ENCODE measurements at places on chromosomes 11 and 22.

GRCh38 chr22:35114131-35114980 is 48.4 kb downstream of the ISX start:
- no peak for DNase-seq

- DNase-seq: no peak
Observed at GRCh38 chr22:29951791-29952413, 68.9 kb downstream of the MTMR3 start.

DNA sequence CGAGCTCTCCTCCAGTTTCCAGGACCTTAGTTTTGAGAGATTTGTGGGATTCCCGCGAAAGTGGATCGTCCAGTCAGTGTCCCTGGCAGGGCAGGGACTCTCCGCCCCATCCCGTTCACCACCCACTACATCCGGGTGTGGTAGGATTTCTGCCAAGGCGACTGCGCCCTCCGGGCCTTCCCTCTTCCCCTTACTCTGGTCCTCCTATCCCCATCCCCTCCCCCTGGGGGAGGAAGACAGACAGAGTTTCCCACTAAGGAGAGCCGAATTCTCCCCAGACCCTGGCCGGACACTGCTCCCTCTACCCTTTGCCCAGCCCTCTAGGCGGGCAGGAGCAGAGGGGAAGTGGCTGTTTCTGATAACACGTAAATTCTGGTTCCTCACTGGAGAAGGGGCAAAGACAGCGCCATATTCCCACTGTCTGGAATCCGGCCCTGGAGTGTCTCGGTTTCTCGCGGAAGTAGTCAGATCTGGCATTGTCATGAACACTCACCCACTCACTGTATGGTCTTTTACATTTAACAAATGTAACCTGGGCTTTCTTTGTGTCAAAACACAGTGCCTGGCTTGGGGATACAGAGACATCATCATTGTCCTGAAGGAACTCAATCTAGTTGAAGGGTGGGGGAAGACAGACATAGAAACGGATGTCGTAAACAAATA is 1.1 kb upstream of the NECTIN1 start:
- peak; percentile 73 for DNase-seq

GRCh38 chr11:2582946-2583604 is 116.7 kb downstream of the KCNQ1OT1 start:
- DNase-seq: no peak

GRCh38 chr11:60912851-60913528 is 968 bp upstream of the TMEM109 start:
- no peak for DNase-seq

- DNase-seq: peak; percentile 60
Observed at GRCh38 chr11:69364921-69365320, 71.0 kb downstream of the MYEOV start.

DNA sequence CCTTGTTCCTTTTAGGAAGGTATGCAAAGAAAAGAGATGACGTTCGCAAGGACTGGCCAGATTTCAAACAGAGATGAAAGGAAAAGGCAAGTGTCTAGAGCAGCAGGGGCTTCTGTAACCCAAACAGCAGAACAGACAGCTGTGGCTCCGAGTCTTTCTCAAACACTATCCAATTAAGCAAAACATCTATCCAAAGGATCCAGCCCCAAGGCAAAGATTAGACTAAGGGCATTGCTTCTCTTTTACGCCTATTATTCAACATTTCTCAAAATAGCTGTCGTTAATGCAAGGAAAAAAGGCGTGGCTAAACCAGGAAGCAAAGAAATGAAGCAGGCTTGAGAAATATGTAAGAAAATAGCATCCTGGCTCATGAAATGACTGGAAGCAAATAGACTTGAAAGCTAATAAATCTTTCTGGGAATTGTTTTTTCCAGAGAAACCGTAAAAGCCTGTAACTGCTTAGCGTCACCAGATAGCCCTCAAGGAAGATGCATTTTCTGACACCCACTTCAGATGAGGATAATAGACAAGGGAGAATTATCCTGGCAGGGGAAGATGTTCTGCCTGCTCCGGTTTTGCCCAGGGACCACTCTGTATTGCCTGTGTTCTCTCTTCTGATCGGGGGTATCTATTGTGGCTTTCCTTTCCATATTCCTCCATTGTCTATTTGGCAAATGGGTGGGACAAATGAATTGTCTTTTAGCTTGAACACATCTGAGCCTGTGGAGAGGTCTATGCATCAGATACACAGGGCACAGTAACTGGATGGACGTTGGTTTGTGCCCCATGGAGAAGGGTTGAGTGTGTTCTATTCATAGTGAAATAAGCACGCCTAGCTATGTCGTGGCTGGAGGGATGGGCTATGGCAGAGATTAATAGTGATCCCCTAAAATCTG is 20.2 kb downstream of the C11orf96 start:
- no peak for DNase-seq

DNA sequence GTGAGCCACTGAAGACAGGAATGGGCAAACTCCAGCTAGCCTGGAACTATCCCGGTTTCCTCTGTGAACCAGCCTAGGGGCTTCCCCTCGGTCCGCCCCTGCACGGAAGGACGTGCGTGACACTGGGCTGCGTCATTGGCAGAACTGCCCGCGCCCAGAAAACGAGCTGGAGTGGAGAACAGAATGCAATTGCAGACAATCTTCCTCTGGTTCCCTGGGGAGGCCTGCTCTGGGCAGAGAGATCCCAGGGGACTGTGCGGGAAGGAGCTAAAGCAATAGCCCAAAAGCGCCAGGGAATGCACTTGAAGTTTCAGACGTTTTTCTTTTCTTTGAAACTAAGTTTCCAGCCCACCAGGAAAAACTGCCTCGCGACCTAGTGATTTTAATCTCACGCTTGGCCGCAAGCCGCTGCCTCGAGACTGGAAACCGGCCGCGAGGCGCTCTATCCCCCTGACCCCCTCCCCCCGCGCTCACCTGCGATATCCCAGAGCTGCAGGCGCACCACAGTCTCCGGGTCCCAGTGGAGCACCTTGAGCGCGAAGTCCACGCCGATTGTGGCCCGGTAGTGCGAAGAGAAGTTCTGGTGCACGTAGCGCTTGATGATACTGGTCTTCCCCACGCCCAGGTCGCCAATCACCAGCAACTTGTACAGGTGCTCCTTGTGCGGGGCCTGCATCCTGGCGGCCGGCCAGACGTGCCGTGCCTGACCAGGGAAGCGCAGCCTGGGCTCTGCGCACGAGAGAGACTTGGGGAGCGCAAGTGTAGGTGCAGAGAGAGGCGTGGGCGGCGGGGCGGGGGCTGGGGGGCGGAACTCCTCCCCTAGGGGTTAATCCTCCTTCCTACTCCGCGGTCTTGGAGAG is at the start of gene RAB38:
Gene RAB38, minus strand, starts transcription at position 735 of the 860 bp plus-strand sequence. Its CDS starts 59 bp downstream, at position 676.
- DNase-seq: peak; percentile 92

GRCh38 chr22:46863794-46864193 is 101.3 kb downstream of the TBC1D22A start:
- DNase-seq: no peak

DNA sequence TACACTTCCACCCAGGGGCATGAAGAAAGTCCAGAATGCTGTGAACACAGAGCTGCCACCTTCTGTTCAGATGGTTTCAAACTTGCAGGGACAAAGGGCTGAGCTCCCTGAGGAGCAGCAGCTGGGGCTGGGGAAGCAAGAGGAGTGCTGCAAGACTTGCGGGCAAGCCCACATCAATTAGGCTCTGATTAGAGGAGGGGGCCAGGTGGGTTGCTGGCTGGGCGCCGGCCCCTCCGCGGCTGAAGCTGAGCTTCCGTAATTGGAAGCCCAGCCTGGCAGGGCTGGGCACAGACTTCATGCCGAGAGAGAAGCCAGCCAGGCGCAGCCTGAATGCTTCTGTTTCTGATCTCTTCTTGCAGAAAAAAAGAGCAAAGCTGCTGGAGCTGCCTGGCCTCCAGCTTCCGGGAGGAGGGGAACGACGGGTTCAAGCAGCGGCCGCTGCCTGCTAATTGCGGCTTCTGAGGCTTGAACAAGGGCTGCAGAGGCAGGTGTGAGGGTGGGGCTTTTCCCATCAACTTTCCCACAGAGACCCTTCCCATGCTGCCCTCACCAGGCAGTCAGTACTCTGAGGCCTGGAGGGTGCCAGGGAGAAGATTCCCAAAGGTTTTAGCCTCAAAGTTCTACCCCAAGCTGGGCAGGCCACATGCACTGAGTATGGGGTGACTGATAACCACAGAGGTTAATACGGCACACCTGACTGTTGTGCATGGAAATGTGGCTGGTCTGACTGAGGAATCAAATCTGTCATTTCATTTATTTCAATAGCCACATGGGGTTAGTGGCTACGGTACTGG is 91.1 kb upstream of the LMO1 start:
- no peak for DNase-seq

DNA sequence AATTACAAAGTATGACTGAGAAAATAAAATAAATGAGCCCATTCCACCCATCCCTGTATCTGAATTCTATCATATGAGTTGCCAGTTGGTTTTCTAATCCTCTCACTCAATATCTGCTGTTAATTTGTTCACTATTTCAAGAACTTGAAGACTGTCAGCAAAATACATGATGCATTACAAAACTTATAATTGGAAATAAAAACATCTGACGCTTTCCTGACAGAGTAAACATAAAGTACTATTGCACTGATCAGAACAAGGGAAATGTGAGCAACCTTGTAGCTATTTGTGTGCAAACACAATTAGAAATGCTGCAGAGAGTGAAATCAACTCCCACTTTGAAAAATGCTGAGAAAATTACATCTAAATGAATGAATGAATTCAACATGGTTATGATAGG is 97.1 kb downstream of the MPPED2 start:
- no peak for DNase-seq

- no peak for DNase-seq
Observed at GRCh38 chr11:91835051-91835560, 389.5 kb upstream of the FAT3 start.

DNA sequence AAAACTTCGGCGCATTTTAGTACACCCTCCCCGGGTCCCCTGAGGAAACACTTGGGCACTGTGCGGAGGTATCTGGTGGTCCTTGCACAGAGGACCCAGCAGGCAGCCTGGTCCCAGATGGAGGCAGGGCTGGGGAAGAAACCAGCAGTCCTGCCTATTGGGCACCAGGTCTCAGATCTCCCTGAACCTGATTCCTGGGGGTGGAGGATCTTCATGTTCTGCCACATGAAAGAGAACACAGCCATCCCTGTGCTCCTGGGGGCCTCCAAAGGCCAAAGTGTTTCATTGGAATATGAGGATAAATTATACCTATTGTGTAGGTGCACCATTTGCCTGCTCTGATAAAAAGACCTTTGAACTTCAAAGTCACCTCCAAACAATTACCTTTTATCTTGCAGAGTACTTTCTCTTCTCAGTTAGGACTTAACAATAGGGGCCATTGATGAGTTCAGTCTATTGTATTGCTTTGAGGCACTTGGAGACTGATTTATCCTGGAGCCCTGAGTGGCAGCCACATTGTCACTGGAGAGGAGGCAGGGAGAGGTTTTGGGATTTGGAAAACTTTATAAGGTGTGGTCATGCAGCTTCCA is 1.8 kb downstream of the RCN1 start:
- DNase-seq: no peak

- no peak for DNase-seq
Observed at GRCh38 chr22:45312856-45313255, 3.1 kb downstream of the FAM118A start.

- no peak for DNase-seq
Observed at GRCh38 chr11:100830274-100830673, 143.2 kb downstream of the ARHGAP42 start.

- no peak for DNase-seq
Observed at GRCh38 chr11:133928628-133929059, 28.1 kb downstream of the IGSF9B start.

DNA sequence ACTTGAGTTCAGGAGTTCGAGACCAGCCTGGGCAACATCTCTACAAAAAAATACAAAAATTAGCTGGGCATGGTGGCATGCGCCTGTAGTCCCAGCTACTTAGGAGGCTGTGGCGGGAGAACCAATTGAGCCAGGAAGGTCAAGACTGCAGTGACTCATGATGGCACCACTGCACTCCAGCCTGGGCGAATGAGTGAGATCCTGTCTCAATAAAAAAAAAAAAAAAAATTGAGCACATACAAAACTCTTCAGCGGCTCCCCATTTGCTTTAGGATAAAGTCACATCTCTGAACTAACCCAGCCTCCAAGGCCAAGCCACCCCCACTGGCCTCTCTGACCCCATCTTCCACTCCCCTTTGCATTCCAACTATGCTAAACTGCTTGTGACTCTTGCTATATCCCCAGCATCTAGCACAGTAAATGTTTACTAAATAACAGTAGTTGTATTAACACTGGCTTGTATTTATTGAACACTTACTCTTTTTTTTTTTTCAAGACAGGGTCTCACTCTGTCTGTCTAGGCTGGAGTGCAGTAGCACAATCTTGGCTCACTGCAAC is 28.9 kb downstream of the CREB3L1 start:
- no peak for DNase-seq

DNA sequence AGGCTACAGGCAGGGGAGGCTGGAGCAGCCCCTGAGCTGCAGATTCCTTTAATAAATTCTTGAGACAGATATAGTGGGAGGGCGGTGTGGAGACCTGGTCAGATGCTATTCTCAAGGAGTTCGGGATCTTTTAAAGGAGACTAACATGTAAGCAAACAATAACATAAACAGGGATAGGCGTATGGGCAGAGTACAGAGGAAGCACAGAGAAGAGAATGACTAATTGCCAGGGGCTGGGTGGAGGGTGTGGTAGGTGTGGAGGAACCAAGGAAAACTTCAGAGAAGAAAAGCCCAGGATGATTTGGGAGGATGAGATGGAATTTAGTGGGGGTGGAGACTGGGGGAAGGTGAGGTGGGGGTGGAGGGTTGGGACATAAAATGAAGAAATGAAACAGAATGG is 9.7 kb upstream of the HEPHL1 start:
- no peak for DNase-seq

DNA sequence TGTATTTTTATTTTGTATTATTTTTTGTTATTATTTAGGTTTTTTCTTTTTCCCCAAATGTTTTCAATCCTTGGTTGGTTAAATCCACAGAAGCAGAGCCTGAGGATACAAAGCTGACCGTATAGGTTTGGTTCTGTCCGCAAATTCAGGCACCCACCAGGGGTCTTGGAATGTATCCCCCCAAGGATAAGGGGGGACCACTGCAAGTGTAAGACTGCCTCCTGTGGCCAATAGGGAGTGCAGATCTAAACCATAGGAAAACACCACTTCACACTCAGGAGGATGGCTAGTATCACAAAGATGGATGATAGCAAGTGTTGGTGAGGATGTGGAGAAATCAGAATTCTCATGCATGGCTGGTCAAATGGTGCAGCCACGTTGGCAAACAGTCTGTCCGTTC is 20.0 kb downstream of the CPT1A start:
- DNase-seq: no peak

GRCh38 chr22:48927591-48927990 is 900.1 kb downstream of the BRD1 start:
- no peak for DNase-seq

DNA sequence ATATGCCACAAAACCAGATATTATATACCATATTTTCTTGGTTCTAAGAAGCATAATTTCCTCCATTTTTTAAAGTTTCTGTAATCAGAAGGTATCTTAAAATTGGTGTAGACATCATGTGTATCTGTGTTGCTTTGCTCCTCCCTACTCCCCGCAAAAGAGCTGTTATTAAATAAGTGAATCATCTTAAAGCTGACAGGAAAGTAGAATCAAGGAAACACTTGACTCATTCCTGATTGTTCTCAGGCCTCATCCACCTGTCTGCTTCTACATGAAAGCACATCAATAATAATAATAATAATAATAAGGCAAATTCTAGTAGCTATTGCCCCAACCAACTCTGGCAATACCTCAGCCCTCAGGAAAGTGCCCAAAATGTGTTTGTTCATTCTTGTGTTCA is 26.2 kb upstream of the GUCY1A2 start:
- DNase-seq: peak; percentile 8
